HAP-1 (cell line): ENCODE measurements at places on chromosomes 4 and X.

DNA sequence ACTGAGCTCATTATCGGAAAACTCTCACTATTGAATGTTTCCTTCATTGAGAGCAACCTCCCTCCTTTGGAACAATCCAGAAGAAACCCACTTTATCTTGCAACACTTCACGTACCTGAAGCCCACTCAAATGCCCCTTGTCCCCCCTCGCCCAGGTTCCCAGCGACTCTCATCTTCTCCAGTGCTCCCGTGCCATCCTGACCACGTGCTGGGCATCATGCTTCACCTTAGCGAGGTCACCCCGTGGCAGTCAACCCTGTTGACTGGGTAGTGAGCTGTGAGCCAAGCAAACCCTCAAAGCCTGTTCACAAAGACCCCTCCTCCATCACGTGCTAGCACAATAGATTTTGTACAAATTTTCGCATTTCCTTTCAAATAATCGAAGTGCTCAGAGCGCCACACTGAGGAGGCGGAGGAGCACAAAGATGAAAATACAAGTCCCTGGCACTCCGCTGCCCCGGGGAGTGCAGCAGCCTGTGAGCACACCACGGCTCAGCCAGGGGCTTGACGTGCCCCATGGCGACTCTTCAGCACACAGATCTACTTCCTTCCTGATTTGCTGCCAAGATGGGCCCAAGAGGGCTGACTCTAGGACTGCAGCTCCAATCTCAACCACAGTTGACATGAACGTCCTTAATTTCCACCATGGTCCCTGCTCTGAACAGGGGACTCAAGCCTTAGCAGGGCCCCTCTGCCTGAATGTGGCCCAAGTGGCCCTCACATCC, 15.6 kb downstream of the PDZD4 start:
- no peak for DNase-seq

- DNase-seq: no peak
These were observed 29.2 kb downstream of the IGFBP7 start for GRCh38 chr4:57080781-57081650.

DNA sequence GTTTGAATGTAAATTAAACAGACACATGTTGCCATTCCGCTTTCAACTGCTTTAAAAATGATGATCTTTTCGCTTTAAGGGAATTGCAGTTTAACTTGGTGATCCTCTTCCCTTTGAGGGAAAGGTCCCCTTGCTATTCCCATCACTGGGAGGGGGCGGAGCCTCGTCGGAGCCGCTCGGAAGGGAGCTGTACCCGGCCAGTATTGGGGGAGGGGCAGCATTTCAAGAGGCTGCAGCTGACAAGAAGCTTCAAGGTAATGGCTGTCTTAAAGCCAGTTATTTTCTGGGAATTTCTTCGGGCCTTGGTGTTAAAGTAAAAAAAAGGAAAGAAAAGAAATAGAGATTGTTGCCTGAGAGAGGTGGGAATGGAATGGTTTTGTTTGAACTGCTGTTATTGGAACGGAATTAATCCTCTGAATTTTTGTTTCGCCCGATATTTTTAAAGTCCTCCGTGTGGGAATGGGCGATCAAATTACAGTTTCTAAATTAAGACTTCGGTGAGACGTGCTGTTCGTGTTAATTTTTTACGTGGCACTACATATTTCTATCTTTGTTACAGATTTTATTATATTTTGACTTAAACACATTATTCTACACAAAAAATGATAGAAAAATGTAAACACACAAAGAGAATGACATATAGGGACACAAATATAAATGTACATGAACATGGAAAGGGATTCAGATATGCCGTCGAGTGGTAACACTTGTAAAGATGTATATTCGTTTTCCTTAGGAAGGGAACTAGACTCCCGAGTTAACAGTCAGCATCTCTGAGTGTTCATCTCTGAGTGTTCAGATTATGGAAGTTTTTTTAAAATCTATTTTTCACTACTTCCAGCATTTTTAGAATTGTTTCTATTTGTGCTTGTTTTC, 9.2 kb downstream of the PWWP3B start:
- DNase-seq: no peak

DNA sequence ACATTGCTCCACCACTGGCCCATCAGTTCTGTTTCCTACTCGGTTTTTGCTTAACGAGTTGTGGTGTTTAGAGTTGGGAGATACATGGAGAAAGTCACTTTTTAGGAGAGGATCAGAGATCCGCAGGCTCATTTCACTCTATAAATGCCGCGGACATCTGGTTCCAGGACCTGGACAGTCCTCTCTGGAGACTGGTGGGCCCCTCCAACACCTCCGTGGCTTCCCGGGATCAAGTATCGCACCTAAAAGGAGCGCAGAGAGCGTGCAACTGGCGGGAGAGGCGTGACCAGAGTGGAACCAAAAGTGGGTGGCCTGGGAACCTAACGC, 9.9 kb upstream of the CLTRN start:
- DNase-seq: no peak

GRCh38 chr4:144202081-144202480, 61.6 kb upstream of the GYPA start:
- no peak for DNase-seq
